ENCODE measurements at places on chromosomes 12 and 14.

DNA sequence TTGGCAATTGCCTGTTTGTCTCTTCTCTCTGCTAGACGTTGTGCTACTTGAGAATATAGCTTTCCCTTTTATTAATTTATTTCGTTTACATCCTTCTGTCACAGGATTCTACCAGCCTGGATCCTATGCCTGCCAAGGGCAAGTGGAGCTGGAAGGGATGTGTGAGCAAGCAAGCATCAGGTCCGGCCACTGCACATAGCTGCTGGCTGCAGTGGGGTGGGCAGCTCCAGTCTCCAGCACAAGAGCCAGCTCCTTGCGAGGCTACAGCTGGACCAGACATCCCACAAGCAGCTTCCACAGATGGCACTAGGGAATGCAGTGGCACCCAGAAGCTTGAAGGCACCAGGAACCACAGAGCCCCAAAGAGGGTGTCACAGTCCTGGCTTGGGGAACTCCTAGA lies 225.0 kb downstream of the KCNC2 start:
- no peak for DNase-seq

DNA sequence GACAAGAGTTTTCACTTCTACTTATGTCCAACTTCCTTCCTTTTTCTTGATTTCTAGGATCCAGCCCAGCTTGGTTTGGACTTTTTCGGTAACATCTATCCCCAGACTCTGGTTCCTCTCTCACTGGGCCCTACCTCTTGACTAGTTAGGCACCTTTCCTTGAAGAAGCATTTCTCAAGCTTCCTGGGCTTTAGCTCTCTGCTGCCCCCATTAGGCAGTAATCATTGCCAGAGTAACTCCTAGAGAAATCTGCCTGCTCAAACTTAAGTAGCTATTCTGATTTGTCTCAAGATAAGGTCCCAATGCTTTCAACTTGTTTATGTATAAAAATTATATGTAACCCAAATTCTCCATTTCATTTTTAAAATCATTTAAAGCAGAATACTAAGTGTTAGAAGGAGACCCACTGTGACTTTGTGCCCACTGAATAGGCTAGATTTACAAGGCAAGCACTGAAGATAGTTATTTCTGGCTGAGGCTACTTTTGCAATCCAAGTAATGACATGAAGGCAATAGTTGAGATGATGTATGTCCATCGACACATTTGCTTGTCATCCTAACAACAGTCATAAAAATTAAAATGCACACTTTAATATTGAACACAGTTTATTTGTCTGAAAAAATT lies 275.0 kb upstream of the G2E3 start:
- peak; percentile 65 for DNase-seq

DNA sequence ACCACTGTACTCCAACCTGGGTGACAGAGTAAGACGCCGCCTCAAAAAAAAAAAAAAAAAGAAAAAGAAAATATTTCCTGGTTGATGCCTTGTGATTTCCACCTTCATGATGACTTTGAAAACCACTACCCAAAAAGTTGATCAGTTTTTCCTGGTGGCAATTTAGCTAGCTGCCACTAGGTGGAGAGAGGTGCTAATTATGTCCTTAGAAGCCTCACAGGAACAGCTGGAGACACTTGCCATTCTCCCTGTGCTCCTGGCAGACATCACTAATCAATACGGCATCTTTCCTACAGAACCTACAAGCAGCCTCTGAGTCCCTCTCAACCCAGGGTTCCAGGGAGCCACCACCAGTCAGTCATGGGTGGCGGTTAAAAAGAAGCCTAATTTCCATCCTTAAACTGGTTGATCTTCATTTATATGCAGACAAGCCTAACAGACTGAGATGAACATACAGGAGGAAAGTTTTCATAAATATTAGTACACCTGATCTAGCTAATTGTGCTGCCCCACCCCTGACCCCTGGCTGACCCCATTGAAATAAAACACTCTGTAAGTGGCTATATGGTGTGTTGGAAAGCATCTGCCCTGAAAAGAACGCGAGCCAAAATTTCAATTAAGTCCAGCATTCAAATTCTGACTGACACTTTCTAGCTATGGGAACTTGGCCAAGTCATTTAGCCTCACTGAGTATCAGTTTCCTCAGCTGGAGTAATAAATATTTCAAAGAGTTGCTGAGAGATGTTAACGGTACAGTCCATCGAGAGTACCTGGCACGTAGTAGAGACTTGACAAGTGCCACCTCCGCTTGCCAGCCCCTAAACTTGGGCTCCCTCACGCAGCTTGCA lies 6.2 kb upstream of the OAS1 start:
- DNase-seq: peak; percentile 86

DNA sequence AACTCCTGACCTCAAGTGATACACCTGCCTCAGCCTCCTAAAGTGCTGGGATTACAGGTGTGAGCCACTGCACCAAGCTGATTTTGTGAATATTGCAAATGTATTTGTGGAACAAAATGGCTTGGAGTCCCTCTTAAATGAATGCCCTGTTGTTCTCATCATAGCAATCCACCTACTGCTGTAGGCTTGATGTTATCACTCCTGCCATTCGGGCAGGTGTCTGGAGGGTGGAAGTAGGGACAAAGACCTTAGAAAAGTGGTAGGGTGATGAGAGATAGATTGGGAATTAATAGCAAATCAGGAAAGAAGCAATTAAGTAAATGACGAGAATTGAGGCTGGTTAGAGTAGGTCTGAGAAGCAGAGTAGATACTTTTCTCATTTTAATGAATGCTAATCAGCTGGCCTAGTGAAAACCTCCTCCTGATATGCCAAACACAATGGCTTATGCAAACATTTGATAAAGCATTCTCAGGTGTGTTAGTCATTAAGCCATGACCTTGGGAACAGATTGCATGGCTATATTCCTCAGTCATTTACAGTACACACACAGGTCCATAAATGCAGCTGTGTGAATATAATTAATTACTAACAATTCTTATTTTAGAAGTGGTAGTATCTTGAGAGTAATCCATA lies 60.5 kb upstream of the USP44 start:
- no peak for DNase-seq

DNA sequence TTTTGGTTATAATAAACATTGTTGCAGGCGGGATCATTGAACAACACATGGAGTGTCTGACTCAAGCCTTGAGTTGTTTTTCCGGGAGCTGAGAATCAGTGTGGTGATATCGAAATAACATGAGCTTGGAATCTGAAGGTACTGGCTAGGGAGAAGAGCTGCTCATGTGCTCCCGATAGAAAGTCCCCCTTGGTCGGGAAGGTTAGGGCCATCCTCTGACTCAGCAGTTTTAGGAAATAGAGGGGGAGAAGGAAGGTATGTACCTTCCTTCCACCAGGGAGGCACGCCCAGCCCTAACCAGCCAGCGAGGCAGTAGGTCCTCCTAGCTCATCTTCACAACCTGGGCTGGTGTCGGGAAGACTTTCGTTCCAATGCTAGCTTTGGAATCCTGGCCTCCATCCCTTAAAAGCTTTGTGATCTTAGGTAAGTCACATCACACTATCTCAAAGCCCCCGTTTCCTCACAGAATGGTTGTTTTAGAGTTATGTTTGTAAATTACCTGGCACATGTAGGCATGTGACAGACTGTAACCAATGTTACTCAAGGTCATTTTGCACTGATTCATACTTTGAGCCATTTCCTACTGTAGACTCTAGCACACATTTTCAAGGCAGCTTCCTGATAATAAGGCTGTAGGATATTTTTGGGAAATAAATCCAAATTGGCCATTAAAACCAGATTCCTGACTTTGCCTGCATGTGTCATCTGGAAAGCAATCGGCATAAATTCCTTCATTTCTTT lies 1.9 kb upstream of the RAB35 start:
- DNase-seq: no peak

DNA sequence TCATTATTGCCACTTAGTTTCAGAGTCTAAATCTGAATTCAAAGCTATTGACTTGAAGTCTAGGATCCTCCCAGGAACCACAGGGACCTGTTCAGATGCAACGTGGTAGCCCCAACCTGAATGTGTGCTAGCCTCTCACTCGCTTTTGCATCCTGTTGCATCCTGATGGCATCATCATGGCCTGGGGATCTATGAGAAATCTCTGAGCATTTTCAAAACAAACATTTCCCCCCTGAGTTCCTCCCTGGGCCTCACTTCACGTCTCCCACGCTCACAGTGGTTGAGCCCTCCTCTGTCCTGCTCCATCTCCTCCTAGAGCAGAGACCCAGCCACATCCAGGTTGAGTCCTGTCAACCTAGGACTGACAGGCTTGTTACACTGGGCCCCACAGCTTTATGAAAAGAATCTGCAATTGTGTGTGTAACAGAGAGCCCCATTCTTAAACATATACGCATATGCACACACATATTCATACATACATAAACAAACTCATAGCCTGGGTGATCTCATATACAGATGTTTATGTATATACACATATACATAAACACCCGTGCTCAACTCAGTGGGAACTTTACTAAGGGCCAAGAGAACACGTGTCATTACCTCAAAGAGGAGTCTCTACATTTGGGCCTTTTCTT lies 5.4 kb upstream of the KRT72 start:
- DNase-seq: no peak

DNA sequence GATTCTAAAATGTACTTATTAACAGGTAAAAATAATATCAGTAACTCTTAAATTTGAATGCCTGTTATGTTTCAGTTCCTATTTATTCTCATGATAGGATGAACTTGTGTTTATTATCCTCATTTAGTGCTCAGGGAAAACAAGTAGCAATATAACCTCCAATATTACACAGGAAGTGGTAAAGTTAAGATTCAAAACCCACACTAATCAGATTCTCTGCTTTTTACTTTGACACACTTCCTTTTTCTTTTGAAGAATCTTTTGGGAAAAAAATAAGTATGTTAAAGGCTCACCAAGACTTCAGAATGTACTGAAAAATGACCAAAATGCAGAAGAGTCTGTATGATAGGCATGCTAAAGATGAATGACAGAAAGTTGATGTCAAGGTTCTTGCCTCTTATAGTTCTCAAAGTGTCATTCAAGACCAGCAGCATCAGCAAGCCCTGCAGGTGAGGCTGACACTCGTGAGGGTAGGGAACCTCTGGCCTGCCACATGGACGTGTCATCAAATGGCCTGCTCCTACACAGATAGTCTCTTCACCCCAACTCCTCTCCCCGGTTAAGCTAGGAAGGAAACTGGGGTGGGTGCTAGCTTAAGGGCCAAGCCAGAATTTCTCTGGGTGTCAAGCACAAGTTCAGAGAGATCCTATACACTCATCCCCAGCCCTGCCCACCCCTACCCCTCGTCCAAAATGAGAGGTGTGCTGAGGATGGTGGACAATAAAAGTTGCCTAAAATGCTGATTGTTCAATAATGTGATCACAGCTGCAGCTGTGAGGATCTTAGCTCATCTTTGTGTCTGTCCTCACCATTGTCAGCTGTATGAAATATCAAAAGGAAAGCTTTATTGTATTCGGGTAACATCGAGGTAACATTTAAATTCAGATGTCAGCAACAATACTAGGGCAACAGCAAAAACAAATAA lies 6.3 kb downstream of the TBPL2 start:
- DNase-seq: no peak

DNA sequence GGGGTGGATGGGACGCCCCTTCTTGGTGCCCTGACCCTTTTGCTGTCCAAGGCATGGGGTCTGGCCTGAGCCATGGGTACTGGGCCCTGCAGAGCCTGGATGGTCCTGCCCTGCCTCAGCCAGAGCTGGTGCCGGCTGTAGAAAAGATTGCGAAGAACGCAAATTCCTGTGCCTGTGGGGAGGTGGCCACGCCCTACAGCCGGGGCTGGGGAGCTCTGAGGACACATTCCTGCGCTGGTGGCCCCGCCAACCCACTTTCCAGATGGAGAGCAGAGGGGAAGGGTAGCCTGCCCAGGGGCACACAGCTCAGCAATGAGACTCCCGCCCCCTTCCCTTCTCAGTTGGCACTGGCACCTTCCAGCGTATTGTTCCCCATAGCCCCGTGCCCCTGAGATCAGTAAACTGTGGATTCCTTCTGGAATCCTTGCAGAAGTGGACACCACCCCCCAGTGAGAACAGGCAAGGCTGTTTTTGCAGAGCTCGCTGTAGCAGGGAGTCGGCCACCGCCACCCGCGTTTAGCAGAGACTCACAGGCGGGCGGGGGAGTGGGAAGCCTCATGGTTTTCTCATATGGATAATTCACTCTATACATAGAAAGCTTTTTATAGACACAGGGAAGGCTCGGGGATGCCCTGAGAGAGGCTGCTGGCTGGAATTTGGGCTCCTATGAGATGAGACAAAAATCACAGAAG lies 8.6 kb downstream of the INF2 start:
- DNase-seq: no peak

DNA sequence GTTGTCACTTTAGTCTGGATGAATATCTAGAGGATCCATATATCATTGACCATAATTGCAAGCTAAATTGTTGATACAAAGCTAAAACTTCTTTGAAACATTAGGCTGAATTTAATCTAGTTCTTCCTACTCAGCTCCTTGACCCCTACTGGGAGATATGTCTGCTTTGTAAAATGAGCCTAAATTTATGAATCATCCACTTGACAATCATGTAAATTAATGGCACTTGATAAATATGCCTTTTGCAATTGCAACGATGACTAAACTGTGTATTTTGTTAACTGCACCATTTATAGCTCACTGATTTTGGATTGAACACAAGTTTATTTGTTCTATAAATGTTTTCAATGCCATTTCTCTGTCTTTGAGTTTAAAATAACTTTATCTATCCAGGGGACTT lies 1616.5 kb upstream of the FLRT2 start:
- no peak for DNase-seq

DNA sequence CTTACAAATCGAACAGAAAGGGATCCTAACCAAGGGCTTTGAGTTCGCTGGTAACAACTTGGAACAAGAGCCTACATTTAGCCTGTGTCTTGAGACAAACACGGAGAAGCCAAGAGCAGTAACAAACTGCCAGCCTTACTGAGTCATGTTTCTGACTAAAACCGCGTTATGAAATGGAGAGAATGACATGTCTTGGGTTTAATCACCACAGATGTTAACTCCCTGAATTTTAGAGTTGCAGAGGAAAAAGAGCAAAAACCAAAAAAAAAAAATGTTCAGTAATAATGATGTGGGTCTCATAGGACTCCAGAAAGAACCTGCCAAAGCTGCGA lies 1.0 kb downstream of the BLTP3B start:
- no peak for DNase-seq

DNA sequence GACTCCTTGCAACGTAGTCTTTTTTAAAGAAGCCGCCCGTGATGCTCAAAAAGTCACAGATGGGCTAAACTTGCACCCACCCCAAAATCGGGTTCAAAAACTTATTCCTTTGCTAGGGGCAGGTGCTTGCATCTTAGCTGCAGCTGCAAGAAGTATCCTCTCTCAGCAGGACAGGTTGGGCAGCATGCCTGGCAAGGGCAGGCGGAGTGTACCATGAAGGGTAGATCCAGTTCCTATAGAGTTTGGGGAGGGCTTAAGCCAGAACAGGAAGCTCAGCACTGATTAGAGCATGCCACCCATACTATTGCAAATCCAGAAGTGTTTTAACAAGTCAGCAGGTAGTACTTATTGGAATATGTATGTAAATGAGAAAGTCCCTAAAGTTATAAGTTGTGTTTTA lies 48.7 kb downstream of the CPM start:
- no peak for DNase-seq

DNA sequence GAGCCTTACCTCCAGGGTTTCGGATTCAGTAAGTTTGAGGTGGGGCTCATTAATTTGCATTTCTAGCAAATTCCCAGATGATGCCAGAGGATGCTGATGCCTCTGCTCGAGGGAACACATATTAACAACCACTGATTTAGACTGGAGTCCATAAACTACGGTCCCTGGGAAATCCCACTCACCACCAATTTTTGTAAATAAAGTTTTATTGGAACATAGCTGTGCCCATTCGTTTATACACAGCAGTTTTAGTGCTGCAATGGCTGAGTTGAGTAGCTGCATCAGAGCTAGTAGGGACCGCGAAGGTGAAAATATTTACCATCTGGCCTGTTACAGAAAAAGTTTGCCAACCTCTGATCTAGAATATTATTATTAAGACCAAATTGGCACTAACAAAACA lies 73.8 kb downstream of the DNAI7 start:
- no peak for DNase-seq

GRCh38 chr12:12294215-12295005 lies 27.6 kb upstream of the LRP6 start:
- no peak for DNase-seq

All from NCI-H446 (cell line).